ENCODE measurements at places on chromosomes 2 and 18. TPM values are rescaled to one million over a fixed set of nuclear protein-coding genes. Genes with fewer than 3 reads are reported as not detected.

DNA sequence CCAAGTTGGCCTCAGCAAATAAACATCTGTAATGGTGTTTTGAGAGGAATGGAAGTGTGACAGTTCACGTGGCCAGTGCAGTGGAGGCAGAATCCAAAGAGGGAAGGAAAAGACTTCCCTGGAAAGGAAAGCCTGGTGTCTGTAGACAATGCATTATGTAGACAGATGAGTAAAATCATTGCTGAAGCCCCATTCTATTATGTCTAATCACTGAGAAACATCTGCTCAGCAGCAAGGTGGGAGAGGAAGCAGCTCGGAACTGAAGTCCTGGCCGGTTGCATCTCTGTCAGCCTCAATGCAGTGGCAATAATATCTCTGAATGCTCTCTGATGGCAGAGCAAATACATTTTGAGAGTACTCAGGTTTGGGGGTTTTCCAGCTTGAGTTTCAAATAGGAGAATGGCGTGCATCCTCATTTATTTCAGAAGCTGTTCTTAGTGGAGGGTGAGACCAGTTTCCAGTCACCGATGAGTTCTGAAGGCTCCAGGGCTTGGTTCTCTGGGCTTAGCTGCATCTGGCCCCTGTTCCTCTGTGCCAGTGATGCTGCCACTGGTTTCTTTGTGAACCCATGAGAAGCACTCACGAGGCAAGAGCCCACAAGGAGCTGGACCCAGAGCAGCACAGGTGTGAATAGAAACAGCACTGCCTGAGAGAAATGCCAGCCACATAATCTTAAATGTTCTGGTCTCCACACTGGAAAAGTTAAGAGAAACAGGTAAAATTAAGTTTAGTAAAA lies 63.3 kb downstream of the RPIA start:
- H3K4me3 ChIP-seq = no peak overlapping the region
- no peak for DNase-seq
- H3K4me1 ChIP-seq = peaks cover 48% of the 10 kb centered on the region
- no peak overlapping the region for H3K27ac ChIP-seq
- no peaks in the 10 kb centered on the region for H3K27me3 ChIP-seq
- H3K36me3 ChIP-seq = peaks cover 2% of the 10 kb centered on the region

- no peaks in the 10 kb centered on the region for H3K27me3 ChIP-seq
- no peak for DNase-seq
- no peaks in the 10 kb centered on the region for H3K4me1 ChIP-seq
- H3K27ac ChIP-seq = no peak overlapping the region
- no peak overlapping the region for H3K4me3 ChIP-seq
- no peaks in the 10 kb centered on the region for H3K36me3 ChIP-seq
These were observed 166.5 kb downstream of the SLC8A1 start for GRCh38 chr2:40285391-40285790.

HAAO gene
- 0.35 TPM for total RNA-seq

DNA sequence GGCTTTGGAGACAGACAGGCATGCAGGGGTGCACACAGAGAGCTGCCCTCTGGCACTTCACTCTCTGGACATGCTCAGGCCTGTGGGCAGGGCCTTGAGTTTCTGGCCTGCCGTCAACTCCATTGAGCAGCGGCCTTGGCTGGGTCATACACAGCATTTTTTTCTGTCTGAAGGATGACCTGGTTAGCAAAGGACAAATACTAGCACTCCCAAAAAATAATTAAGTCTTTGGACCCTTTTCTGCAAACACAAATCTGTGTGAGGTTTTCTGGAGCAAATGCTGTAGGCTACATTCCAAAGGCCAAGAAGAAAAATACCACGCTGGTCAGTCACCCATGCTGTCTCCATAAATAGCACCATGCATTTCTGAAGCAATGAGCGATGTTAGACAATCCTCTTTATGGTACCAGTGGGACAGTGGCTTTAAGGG lies 124.7 kb upstream of the CTAGE1 start:
- H3K4me3 ChIP-seq = no peak overlapping the region
- H3K27me3 ChIP-seq = no peaks in the 10 kb centered on the region
- DNase-seq = no peak
- H3K4me1 ChIP-seq = no peaks in the 10 kb centered on the region
- H3K36me3 ChIP-seq = no peaks in the 10 kb centered on the region

RIT2 gene
- not detected for total RNA-seq

ALLC gene
- not detected for total RNA-seq

DNA sequence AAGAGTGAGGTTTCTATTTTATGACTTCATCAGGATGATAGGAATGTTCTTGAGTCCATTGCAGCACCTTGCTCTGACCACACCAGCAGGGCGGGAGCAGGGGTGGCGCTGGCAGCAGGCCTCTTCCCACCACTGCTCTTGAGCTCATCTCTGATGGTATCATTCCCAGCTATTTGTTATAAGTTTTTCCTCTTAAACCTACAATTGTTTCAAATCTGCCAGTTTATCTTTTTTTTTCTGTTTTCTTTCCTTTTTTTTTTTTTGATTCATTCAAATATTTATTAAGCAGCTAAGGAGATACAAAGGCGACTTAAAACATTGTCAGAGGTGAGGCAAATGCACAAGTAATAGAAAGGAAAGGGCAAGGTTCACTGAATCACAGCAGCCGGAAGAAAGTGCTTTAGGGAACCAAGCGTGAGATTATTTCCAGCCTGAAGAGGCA lies 28.7 kb downstream of the NIFK start:
- H3K36me3 ChIP-seq = no peaks in the 10 kb centered on the region
- H3K27ac ChIP-seq = no peak overlapping the region
- H3K4me3 ChIP-seq = no peak overlapping the region
- DNase-seq = no peak
- no peaks in the 10 kb centered on the region for H3K4me1 ChIP-seq

DNA sequence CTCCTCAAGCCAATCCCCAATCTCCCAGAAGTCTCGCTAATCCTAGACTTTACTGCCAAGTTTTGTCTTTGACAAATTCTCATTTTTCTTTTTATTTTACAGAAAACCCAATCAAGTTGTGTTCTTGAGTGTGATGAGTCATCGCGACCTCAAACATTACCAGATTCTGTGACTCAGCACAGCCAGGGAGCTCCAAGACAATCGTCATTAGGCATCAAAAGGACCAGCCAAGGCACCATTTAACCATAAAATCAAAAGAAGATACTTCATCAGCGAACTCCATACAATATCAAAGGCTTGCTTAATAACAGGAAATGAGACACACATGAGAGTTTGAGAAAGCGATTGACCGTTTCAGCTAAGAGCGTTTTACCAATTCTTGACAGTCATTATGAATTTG lies 146.2 kb upstream of the AGAP1 start:
- no peaks in the 10 kb centered on the region for H3K4me1 ChIP-seq
- no peaks in the 10 kb centered on the region for H3K36me3 ChIP-seq
- no peak for DNase-seq
- no peak overlapping the region for H3K27ac ChIP-seq
- H3K4me3 ChIP-seq = no peak overlapping the region

GRCh38 chr2:175309799-175310198 lies 128.3 kb upstream of the ATP5MC3 start:
- no peaks in the 10 kb centered on the region for H3K4me1 ChIP-seq
- DNase-seq = no peak
- H3K27ac ChIP-seq = no peak overlapping the region
- no peaks in the 10 kb centered on the region for H3K36me3 ChIP-seq
- H3K4me3 ChIP-seq = no peak overlapping the region
- no peaks in the 10 kb centered on the region for H3K27me3 ChIP-seq

DNA sequence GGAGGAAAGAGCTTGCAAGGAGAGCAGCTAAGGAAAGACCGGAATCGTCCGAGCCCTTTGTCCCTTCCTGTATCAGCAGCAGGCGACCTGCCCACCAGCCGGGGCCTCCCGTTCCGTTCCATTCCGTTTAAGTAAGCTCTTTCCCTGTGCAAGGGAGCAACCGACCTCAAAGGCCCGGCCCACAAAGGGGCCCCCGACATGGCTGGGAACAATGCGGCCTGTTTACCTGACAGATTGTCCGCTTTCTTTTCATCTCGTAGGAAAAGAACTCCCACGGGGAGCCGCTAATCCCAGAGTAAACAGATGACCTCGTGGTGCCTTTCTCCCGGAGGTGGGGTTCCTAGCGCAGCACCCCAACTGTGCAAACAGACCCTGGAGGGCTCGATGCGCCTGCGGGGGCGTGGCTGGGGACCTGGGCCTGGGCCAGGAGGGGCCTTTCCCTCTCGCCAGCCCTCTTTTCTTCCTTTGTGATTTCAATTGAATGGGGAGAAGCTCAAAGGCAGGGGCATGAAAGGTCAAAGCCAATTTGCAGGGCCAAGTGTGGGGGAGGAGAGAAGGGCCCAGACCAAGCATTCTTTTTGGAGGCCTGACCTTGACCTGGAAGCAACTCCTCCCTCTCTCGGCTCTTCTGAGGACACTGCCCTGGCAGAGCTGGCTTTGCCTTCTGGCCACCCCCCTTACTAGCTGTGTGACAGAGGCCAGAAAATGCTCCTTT lies 120.2 kb downstream of the INHBB start:
- no peaks in the 10 kb centered on the region for H3K36me3 ChIP-seq
- no peak overlapping the region for H3K4me3 ChIP-seq
- H3K27me3 ChIP-seq = no peaks in the 10 kb centered on the region
- H3K27ac ChIP-seq = no peak overlapping the region
- no peaks in the 10 kb centered on the region for H3K4me1 ChIP-seq

DNA sequence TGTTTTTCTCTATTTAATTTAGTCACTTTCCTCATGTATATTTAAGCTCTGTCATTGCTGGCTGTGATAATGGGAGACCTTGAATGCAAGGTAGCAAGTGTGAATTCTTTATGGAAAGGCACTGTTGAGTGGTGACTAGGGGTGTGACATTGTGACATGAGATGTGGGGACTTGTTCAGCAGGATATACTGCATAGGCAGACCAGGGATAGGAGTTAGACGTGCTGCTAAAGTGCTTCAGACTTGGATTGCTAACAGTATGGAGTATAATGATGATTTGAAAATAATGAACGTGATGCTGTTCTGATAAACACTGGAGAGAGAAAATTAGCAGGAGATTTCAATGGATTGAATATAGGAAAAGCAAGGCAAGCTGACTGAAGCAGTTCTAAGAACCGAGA lies 135.1 kb downstream of the NCOA1 start:
- DNase-seq = no peak
- H3K27ac ChIP-seq = no peak overlapping the region
- no peak overlapping the region for H3K4me3 ChIP-seq
- H3K36me3 ChIP-seq = no peaks in the 10 kb centered on the region
- no peaks in the 10 kb centered on the region for H3K27me3 ChIP-seq

GRCh38 chr2:24920809-24921441 lies 888 bp upstream of the ADCY3 start:
- H3K4me3 ChIP-seq = peak overlapping the region; percentile 38
- no peak overlapping the region for H3K27ac ChIP-seq
- no peak for DNase-seq

GRCh38 chr2:238231251-238231793 lies 8.5 kb downstream of the HES6 start:
- peak; percentile 61 for DNase-seq
- no peaks in the 10 kb centered on the region for H3K36me3 ChIP-seq
- H3K4me1 ChIP-seq = peaks cover 10% of the 10 kb centered on the region
- H3K27ac ChIP-seq = no peak overlapping the region
- H3K4me3 ChIP-seq = peak overlapping the region; percentile 52

COL4A4 gene
- total RNA-seq = not detected
